ENCODE measurements at places on chromosomes 11 and 22. TPM values are rescaled to one million over a fixed set of nuclear protein-coding genes. Genes with fewer than 3 reads are reported as not detected.

The PLEKHA7 gene
- 23.6 TPM for total RNA-seq

The GSTT4 gene
- not detected for total RNA-seq

The F2 gene
- total RNA-seq: 1.6 TPM

DNA sequence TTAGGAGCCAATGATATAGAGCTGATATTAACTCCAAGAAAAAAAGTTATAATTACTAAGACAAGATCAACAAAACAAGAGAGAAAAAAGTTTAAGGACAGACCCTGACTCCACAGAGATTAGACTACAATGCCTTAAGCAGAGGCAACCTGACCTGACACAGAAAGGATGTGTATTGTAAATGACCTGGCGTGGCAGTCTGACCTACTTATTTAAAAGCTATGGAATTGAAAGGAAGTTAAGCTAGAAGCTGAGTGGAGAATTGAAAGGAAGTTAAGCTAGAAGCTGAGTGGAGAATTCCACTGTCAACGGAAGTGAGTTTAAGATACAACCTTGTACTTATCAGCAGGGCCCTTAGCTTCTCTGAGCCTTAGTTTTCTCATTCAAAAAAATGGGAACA is 885.4 kb downstream of the OPCML start:
- DNase-seq: no peak

DNA sequence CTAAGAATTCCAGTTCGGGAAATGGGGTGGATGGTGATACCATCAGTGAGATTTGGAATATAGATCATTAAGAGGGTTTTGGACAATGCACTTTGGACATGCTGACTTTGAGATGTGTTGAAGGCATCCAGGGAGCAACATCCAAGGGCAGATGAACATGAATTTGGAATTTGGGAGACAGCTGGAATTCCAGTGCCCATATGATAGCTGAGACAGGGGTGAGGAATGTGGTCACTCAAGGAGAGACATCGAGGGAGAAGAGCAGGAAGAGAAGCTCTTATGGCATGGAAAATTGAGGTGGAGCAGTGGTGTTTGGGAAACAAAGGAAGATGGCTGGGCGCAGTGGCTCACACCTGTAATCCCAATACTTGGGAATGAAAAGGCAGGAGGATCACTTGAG is 11.8 kb upstream of the MICAL2 start:
- no peak for DNase-seq

DNA sequence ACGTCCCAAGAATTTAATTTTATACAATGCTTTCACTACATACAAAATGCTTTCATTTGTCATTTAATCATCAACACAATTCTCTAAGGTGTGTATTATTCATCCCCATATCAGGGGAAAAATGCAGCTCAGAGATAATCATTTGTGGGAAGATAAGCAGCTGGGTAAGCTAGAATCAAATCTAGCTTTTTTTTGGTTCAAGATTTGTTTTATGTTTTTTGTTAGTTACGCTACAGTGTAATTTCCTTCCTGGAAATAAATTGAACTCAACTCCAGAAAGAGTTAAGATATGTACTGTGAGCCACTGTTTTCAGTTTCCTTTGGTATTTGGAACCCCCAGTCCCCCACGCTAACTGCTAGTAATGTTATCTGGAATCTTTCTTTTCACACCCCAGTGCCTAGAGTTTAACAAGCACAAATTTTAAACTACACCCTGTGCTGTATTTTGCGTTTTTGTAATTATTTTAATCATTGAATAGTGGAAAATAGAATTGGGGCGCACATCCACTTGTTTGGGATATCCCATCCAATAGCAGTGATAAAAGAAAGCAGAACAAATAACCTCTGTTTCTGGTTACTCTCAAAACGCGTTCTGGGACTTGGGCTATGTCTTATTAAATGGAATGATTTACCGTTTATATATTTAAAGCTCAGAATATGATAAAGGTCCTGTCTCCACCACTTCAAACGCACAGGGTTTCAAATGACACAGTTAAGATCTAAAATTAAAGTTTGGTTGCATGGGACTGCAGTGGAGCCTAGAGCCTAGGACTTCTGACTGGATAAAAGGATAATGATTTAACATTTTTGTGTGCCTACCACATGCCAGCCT is 2.1 kb upstream of the HSPA8 start:
- no peak for DNase-seq

GRCh38 chr22:21032037-21032867 is at the start of gene SLC7A4:
SLC7A4 (minus strand) TSS chr22:21032561; CDS start chr22:21031812, 749 bp downstream.
- DNase-seq: no peak

DNA sequence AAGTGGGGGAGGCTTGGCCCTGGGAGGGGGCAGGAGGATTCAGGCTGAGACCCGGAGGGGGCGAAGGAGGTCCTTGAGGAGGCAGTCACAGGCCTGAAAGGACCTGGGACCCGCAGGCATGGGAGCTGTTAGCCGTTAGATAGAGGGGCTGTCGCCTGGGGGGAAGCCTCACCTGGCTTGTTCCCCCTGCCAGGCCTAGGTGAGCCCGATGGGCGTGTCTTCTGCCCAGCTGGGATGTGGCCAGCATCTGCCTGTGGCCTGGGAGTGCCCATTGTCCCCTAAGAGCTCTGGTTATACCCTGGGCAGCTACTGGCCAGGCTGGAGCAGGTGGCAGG is 1.8 kb upstream of the DUSP8 start:
- no peak for DNase-seq

Measured in suprapubic skin (tissue), 4 donors.